Sigmoid colon (tissue), 7 donors: ENCODE measurements at places on chromosomes 13 and 19. TPM values are rescaled to one million over a fixed set of nuclear protein-coding genes. Genes with fewer than 3 reads are reported as not detected.

DNA sequence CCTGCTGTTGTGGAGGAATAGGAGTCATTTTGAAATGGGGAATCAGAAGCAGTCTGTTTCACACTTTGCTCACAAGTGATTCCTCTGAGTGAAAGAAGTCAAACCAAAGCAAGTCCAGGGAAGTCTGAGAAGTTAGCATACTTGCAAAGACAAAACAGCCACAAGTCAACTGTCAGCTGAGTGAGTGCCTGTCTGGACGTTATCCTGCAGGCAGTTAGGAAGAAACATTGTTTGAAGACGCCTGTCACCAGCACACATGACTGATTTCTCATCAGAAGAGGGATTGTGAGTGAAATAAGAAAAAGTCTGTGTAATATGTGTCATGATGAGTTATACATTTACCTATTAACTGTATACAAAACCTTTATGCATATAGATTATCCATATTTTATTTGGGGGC lies 153.5 kb downstream of the KCNRG start:
- DNase-seq, result no peak

DNA sequence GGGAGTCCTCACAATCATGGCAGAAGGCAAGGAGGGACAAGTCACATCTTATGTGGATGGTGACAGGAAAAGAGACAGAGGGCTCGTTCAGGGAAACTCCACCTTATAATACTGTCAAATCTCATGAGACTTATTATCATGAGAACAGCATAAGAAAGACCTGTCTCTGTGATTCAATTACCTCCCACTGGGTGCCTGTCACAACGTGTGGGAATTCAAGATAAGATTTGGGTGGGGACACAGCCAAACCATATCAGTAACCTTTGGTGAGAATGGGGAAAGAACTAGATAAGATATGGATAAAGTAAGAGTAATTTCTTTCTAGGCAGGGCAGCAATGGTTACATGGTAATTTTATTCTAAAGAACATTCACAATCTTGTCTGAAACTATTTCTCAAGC lies 344.9 kb upstream of the KLF12 start:
- no peak for DNase-seq

The ESD gene
- 107 TPM for total RNA-seq

GRCh38 chr13:40163066-40164000 lies 503.1 kb downstream of the FOXO1 start:
- no peak for DNase-seq

DNA sequence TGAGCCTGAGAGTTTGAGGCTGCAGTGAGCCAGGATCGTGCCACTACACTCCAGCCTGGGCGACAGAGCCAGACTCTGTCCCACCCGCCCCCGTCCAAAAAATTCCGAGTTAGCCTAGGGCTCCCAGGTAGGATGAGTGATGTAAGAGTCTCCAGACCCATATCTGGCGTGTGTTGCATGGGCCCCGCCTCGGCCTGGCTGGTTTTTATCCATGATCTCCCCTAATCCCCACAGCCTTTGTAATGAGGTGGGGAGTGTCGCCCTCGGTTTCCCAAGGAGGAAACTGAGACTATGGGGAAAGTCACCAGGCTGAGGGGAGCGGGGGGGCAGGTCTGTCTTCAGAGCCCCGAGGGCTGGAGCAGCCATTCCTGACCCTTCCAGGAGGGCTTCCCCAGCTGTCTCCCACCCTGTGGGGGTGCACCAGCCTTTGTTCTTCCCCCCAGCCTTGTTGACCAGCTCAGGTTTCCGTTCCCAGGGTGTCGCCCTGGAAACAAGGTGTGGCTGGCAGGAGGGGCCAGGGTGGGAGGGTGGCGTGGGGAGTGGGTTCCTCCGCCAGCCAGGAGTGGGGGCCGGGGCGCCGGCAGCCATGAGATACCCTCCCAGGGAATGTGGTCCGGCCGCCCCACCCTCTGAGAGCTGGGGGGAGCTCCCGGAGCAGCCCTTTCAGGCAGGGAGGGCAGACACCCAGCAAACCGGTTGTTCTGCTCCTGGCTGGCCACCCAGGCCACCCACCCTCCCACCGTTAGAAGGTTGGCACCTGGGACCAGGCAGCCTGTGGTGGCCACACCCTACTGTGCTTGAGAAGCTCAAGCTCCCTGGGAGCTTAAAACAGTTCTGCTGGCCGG lies 11.5 kb downstream of the MYH14 start:
- DNase-seq, result no peak

- no peak for DNase-seq
Observed at GRCh38 chr13:110944121-110944967, 29.5 kb upstream of the ANKRD10 start.

DNA sequence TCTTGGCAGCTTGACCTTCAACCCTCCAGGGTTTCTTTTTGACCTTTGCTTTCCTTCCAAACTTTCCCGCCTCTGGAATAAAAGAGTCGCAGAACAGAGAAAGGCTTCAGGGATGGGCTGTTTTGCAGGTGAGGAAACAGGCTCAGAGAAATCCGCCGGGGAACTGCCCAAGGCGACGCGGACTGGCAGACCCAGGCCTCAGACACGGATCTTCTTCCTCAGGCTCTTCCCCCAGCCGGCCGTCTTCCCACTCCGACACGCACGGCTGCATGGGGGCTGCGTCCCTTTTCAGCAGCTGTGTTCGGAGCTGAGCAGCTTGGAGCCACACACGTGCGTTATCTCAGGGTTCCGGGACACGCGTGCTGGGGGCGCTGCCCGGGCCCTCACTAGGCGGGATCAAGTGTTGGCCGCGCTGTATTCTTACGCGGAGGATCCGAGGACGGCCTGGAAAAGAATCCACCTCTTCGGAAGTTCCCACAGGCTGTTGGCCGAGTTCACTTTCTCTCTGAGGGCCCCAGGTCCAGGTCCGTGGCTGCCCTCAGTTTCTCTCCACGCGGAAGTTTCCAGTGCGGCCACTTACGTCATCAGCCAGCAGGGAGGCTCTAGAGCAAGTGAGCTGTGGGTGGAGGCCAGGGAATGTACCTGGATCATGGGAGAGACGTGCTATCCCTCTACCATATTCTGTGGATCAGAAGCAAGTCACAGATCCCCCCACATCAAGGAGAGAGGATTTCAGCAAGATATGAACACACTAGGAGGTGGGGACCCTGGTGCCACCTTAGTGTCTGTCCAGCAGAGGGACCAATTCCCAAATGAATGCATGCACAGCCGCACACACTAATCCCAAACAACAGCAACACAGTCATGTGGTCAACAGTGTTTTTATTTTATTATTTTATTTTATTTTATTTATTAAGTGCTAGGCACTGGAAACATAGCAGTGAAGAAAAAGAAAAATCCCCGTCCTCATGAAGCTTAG lies 100.4 kb downstream of the ING1 start:
- no peak for DNase-seq

- no peak for DNase-seq
Observed at GRCh38 chr13:44425815-44426078, 52.1 kb downstream of the SERP2 start.

DNA sequence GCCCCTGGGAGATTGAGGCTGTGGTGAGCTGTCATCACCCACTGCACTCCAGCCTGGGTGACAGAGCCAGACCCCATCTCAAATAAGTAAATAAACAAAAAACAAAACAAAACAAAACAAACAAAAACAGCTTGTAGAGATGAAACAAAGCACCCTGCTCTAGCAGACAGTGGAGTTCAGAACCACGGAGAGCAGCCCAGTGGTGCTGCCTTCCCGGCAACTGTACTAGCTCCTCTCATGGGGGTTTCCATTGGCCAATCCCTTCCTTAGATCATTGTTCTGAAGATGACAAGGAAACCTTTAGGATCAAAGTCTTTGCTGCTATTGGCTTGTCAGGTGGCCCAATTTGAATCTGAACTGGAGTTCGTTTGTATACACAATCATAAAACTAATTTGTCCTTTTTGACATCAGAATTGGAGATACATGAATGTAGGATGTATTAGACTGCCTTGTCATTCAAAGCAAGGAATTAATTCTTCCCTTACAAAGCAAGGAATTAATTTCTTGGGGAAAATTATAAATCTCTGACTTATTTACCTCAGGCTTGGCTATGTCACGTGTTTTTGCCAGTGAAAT lies 19.7 kb upstream of the SYCN start:
- no peak for DNase-seq

- no peak for DNase-seq
Observed at GRCh38 chr19:5503598-5503997, 48.4 kb downstream of the ZNRF4 start.

- DNase-seq, result no peak
Observed at GRCh38 chr19:42693760-42694350, 46.4 kb downstream of the PSG3 start.

DNA sequence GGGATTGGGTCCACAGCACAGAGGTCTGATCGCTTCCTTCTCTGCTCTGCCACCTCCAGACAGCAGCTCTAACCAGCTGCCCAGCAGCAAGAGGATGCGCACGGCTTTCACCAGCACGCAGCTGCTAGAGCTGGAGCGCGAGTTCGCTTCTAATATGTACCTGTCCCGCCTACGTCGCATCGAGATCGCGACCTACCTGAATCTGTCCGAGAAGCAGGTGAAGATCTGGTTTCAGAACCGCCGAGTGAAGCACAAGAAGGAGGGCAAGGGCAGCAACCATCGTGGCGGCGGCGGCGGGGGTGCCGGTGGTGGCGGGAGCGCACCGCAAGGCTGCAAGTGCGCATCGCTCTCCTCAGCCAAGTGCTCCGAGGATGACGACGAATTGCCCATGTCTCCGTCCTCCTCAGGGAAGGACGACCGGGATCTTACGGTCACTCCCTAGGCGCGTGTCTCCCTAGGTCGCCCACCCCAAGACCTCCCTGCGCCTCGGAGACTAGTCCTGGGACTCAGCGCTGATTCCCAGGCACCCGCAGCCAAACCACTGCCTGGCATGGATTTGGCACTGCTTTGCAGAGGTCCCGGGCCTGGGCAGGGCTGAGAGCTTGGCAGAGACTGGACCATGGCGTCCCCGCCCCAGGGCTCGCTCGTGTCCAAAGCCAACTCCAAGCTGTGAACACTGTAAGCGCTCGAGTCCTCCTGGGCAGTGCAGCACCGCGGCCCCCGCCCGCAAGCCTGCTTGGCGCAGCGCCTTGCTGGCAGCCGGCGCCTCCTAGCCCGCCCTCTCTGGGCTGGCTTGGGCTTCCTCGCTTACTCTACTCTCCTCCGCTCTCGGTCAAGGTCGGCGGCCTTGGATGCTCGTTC lies 1.5 kb downstream of the GSX1 start:
- DNase-seq, result no peak

DNA sequence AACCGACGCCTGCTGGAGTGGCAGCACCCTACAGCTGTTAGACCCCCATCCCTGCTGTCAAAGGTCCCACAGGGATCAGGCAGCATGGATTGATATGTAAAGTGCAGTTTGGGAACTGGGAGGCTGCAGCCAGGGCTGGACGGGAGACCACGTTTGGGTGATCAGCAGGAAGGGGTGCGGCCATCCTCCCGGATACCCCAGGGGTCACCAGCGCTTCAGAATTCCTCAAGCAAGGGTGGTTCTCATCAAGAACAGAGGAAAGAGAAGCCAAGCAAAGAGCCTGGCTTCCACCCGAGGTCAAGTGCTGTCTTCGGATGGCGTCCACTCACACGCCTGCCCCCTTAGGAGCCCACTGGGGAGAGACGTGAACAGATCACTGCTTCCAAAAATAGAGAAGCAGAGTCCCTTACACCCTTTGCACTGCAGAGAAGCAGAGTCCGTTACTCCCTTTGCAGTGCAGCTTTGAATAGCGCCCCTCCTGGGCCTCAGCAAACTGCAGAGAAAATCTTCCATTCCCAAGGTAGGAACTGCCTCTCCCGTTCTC lies 35.5 kb downstream of the DHRS12 start:
- DNase-seq, result no peak

The TTC9B gene
- 1.1 TPM for total RNA-seq

DNA sequence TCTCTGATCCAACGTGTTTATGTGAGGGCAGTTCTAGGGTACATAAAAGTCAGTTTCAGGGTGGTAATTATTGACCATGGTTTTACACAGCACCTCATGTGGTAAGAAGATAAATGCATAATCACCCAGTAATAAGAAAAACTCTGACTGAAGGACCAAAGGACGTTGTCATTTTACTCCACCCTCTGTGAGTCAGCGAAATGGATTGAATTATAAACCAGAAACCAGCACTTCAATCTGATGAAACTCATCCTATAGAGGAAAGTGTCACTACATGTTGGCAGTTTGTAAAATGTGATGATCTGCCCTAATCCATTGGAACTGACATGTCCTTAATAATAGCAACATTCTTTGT lies 406.8 kb downstream of the KLF5 start:
- no peak for DNase-seq

GRCh38 chr13:50208826-50209335 lies 193.6 kb downstream of the KCNRG start:
- peak; percentile 72 for DNase-seq

DNA sequence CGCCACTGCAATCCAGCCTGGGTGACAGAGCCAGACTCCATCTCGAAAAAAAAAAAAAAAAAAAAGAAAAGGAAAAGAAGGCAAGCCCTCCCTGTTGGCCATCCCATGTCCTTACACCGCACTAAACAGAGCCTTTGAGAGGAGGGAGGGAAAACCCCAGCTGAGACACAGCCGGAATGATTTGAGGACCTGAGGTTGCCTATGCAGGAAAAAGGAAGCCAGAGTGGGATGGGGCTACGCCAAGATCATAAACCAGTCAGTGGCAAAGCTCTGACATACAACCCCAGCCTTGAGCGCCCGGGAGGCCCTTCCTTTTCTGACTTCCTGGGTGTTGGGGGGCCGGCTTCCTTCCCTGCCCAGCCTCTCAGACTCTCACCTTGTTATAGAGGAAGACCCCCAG lies 12.5 kb upstream of the CHERP start:
- DNase-seq, result no peak

- DNase-seq, result no peak
Observed at GRCh38 chr19:17677002-17677401, 11.2 kb downstream of the UNC13A start.

DNA sequence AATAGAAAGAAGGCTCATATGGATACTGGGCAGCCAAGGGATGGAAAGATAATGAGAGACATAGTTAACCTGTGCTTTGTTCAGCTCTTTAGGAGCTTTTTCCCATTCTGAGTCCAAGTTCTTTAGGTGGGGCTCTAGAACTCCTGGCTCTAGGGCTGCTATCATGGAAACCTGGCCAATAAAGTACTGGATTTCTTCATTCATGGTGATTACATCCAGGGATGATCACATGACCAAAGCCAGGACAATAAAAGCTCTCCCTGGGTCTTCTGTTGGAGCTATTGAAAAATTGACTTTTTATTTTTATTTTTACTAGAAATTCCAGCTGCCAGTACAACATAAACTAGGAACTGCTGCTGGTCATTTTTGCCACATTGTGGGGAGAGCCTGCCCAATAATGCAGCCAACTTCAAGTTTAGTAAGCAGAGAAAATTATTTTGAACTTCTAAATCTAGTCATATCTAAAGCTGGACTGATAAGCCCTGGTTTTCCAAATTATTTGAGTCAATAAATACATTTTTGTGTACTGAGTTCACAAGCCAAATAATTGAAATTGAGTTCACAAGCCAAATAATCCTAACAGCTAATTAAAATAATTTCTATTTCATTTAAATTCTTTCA lies 224.9 kb upstream of the STARD13 start:
- DNase-seq, result no peak

- DNase-seq, result no peak
Observed at GRCh38 chr13:60642552-60642951, 245.5 kb downstream of the TDRD3 start.

- DNase-seq, result no peak
Observed at GRCh38 chr13:35797991-35798390, 321.5 kb upstream of the MAB21L1 start.

GRCh38 chr19:3146677-3147100 lies 10.9 kb downstream of the GNA15 start:
- DNase-seq, result no peak
